ENCODE measurements at places on chromosomes 4 and X.

- DNase-seq: no peak
Measured at GRCh38 chr4:82667761-82668480, 106.1 kb upstream of the TMEM150C start.

DNA sequence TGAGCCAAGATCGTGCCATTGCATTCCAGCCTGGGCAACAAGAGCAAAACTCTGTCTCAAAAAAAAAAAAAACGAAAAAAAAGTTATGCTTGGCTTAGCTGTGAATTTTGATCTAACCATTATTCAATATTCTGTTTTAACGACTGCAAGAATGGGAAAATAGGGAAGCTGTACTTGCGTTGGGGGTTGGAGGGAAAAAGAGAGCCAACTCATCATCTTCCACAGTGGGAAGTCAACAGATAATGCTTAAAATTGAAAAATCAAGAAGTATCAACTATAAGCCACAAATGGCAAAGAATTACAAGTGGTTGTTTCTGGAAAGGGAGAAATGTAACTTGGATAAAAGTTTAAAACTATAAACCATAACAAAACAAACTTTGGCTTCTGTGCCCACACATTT, 2.9 kb downstream of the TEC start:
- no peak for DNase-seq

DNA sequence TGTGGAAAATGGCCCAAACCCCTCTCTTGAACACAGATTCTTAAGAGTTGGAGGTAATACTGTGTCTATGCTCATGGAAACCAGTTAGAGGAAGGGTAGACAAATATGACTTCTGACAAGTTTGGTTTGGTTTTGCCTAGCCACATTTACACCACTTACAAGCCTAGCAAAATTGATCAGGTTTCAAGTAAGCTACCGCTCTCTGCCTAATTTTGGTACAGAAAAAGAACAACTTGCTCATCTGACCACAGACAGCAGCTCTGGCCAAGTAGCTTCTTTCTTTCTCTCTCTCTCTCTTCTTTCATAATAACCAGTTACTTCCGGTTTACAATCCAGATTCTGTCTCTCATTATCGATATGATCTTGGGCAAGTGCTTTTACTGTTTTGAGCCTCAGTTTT, 260.0 kb downstream of the GLUD2 start:
- DNase-seq: no peak

- DNase-seq: no peak
Measured at GRCh38 chr4:11860996-11861395, 432.3 kb upstream of the HS3ST1 start.

DNA sequence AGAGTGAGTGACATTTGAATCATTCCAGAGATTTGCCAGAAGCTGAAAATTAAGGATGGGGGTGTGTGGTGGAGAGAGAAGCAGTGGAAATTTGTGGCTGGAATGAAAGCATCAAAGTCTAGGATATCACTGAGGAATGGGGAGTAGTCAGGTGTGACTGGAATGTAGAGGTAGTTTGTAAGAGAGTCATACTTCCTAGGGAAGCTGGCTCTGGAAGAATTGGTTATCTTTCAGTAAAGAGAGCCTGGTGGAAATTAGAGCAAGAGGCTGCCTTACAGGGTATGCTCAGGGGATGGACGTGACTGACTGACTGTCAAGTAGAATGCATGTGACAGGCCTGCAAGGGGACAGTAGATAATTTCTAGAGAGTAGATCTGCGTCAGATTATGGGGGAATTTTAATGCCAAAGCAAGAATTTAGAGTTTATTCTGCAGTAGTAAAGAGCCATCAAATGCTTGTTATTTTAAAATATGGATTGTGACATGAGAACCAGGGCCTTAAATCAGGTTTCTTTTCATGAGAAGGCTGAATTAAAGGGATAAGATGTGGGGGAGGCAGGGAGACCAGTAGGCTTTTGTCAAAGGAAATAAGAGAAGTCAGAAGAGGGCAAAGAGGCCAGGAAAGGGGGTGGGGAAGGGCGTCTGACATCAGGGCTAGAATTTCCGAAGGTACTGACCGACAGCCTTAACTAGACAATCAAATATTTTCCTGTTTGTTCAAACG, 109.9 kb downstream of the AFF1 start:
- DNase-seq: no peak

DNA sequence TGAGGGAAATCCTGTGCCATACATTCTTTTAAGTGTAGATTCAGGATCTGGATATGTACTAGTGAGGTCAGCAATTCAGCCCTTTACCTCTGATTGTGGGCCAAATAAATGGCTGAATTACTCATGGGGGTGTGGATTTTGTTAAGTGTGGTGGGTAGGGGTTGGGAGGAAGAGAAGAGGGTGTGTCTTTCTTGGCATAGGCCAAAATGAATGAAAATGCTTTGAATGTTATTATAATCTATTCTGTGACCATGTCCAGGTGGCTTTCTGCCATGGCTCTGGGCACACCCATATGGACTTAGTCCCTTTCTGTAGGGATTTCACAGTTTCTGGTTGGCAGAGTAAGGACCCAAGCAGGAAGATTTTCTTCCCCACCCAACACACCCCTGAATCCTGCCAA, 244.3 kb downstream of the CBR4 start:
- DNase-seq: peak; percentile 59

- DNase-seq: no peak
Measured at GRCh38 chr4:105050896-105051295, 95.8 kb upstream of the TET2 start.

- DNase-seq: no peak
Measured at GRCh38 chr4:107751670-107752069, 31.6 kb upstream of the PAPSS1 start.

- DNase-seq: no peak
Measured at GRCh38 chr4:114021451-114021850, 42.0 kb upstream of the ARSJ start.

GRCh38 chr4:121642876-121643585, 53.7 kb downstream of the ANXA5 start:
- no peak for DNase-seq

DNA sequence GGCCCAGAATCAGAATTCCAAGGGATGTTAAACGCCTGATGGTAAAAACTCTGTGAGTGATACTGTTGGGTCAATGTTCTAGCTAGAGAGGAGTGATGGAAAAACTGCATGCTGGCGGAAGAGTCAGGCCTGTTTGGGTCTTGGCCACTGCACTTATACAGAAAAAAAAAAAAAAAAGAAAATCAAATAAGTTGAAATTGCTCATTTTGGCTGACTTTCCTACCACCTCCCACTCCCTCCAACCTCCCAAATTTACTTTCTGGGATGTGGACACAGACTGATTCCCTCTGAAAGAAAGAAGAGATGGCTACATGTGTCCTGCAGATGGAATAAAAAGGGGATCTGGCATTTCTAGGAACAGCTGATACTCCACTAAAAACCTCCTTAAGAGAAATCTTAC, 234.1 kb upstream of the GIMD1 start:
- DNase-seq: no peak

DNA sequence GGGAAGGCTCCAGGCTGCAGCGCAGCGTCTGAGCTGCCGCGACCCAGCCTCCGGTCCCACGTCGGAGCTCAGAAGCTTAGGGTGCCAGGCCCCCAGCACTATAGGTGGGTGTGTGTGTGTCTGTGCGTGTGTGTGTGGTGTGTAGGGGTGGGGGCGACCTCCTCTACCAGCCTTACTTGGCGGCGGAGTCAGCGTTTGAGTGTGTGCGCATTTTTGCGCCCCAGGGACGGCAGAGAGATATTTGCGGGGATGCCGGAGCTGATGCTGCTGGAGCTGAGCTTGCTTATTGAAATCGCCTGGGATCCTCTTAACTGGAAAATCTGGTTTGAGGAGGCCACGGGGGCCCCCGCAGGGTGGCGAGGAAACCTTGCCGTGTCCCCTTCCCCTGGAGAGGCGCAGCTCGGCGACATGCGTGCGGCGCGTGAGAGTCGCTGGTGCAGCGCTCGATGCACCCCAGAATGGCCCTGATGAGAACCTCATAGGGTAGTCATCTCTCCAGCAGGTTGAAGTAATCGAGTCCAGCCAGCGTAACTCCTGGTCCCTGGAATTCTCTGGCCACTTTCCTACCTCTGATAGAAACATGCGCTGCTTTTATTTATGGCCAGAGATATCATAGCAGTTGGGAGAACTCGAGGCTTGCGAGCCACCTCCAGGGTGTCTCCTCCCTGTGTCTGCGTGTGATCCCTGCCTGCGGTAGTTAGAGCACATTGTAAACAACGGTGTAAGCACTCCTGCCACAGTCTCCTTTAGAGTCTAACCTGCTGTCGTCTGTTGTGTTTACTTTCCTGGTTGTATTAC, 2.7 kb downstream of the ADGRL3 start:
- DNase-seq: no peak

- DNase-seq: no peak
Measured at GRCh38 chrX:66163447-66163846, 600 bp upstream of the HEPH start.

DNA sequence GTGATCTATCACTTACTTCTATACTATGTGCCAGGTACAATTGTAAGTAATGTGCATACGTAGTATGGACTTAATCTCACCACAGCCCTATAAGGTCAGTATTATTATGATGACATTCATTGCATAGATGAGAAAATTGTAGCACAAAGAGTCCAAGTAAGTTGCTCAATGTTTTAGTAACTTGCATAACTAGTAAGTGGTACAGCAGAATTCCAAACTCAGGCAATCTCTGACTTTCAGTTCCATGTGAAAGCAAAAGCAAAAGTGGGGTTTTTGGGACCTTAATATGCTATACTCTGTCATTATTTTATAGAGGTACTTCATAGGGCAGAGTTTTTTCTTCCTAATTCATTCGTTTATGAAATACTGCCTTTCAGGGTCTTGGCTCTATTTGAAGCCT, 188.8 kb upstream of the VEGFC start:
- no peak for DNase-seq

DNA sequence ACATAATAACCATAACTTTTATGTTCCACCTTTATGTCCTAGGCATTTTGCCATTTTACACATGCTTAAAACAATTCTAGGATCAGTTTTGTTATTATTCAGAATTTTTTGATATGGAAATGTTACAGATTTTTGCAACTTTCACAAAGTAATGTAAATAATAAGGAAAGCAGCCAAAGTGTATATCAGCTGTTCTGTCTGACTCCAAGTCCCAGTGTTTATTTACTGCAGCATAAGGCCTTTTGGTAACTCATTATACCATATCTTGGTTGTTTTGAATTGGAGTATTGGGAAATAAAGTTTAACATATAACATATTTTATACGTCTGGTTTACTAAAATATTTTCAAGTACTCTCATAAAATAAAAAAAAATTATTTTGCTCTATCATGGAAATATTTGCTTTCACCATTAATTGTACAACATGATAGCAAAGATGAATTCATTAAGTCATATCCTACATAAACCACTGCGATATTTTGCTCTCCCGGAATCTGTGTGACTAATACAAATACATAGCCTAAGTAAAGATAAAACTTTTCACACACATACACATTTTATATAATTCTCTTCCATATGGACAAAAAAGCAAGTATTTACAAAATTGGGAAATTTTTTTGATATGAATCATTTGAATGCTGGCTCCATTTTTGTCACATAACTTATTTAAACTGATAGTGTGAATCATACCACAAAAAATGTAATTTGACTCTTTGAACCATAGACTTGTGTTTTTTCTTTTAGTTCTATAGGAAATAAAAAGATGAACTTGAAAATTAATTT, 399.0 kb downstream of the PABPC4L start:
- no peak for DNase-seq

- no peak for DNase-seq
Measured at GRCh38 chr4:138178566-138178965, 63.6 kb downstream of the SLC7A11 start.

GRCh38 chrX:112746812-112747595, 67.3 kb upstream of the LHFPL1 start:
- DNase-seq: no peak

DNA sequence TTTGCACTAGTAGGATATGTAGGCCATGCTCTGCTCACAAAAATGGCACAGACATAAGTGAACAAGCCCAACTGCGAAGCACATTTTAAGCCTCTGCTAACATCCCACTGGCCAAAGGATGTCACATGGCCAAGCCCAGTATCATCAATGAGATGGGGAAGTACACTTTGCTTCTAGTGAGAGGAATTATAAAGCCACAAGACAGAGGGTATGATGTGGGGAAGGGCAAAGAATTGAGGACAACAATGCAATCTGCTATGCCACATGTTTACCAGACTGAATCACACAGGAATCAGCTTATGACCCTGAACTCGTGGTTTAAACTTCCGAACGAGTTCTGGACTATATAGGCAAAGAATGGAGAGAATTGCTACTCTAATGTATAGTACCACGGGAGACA, 39.1 kb downstream of the SUPT20HL1 start:
- DNase-seq: no peak

DNA sequence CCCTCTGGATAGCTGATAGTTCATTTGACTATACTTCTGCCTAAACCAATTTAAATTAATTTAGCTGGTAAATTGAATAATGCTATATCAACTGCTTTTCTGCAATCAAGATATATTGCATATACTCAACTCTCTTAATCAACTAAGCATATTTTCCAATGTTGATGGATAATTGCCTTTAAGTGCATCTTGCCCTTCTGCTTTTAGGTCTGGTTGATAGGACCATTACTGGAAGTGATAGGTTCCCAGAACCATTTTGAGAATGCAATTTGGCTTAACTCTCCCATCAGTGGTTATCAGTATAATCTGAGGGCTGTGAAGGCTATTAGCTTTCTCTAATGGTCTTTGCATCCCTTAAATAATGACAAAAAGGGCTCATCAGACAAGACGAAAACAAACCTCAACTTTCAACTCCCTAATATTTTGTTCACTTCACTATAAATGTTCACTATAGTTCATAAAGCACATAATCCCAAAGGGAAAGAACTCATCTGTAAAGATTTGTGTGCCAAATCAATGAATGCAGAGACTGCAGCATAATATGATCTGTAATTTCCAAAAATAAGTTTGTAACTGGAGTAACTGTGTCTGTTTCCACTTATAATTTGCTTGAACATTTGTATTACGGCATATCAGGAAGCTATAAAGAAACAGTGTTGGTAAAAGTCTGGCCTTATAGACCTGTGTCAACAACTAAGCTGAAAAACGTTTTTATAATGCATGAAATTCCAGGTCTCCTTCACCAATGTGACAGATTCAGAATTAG, 273.6 kb downstream of the FBXO8 start:
- DNase-seq: no peak

GRCh38 chr4:186939766-186940165, 216.1 kb upstream of the FAT1 start:
- DNase-seq: no peak
